GM23338 (cell line): ENCODE measurements at places on chromosomes 16 and 17. TPM values are rescaled to one million over a fixed set of nuclear protein-coding genes. Genes with fewer than 3 reads are reported as not detected.

DNA sequence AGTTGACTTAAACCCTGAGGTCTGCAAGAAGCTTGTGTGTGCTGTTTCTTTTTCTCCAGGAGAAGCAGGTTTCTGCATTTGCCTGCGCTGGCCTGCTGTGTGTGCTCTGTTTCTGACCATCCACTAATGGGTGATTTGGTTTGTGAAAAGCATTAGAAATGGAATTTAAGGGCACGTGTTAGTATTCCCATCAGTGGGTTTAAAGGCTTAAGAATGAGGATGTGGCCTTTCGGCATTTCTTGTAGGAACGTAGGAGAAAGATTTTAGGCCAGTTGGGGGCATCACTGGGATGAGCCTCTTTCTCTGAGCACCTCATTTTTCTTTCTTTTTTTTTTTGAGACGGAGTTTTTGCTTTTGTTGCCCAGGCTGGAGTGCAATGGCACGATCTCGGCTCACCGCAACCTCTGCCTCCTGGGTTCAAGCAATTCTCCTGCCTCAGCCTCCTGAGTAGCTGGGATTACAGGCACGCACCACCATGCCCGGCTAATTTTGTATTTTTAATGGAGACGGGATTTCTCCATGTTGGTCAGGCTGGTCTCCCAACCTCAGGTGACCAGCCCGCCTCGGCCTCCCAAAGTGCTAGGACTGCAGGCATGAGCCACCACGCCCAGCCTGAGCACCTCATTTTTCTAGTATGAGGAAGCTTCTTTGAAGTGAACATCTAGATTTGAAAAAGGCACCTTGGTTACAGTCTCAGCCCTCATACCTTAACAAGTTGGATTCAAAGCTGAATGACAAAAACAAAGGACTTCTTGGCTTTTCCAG is 110.3 kb downstream of the BANP start:
- H3K4me3 ChIP-seq = no peak overlapping the region
- H3K27me3 ChIP-seq = no peaks in the 10 kb centered on the region
- H3K27ac ChIP-seq = 0 out of 2 replicates have a peak overlapping the region, but pooled peaks have one; percentile 55
- H3K36me3 ChIP-seq = no peaks in the 10 kb centered on the region; the same call in 1 of the 2 replicates

The NLRC3 gene
- total RNA-seq = 0.49 and 0.82 TPM in 2 replicates

DNA sequence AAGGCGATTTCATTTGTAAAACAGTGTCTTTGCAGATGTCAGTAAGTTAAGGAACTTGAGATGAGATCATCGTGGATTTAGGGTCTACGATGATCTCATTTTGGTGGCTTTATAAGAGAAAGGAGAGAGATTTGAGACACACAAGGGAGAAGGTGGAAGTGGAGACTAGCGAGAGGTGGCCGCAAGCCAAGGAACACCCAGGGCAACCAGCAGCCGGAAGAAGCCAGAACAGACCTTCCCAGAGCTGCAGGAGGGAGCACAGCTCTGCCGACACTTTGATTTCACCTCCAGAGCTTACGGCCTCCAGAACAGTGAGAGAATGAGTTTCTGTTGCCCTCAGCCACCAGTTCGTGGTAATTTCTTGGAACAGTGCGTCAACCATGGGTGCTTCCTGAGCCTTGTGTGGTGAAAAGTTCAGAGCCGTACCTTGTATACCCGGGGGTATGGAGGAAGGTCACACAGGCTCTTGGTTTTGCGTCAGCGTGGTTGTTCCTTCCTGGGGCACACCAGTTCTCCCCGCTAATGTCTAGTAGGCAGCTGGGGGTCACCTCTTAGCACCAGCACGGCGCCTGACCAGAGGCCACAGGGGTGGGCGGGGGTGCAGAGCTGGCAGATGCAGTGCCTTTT is 12.9 kb upstream of the SEC14L1 start:
- H3K27ac ChIP-seq = no peak overlapping the region
- H3K36me3 ChIP-seq = no peaks in the 10 kb centered on the region
- no peaks in the 10 kb centered on the region for H3K4me1 ChIP-seq
- H3K4me3 ChIP-seq = no peak overlapping the region
- H3K27me3 ChIP-seq = no peaks in the 10 kb centered on the region
- no peak for DNase-seq

The BTBD17 gene
- total RNA-seq = 4.9 and 5.0 TPM in 2 replicates

DNA sequence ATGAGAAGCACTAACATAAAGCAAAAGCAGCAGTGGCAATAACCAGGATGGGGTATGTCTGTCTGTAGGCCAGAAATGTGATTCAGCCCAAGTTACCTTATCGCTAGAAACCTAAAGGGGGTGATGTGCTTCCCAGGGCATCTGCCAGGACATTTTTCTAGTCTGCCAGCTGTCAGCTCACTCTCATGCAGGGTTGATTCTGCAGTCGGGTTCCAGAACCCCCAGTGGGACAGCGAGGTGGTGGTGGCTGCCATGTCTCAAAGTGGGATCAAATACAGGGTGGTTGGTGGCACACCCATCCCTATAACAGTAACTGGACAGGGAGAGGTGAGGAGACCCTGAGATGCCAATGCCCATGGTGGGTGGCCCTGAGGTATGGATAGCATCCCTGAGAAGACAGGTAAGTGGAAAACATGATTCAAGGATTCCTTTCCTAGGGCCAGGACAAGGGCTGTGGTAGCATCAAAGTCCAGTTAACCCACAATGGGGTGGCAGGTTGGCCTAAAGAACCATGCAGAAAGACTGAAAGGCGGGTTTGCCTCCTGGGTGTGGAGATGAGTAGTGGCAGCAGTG is 84.3 kb downstream of the TNFRSF13B start:
- H3K27me3 ChIP-seq = no peaks in the 10 kb centered on the region
- no peak overlapping the region for H3K27ac ChIP-seq
- no peak overlapping the region for H3K4me3 ChIP-seq
- no peaks in the 10 kb centered on the region for H3K4me1 ChIP-seq
